ENCODE measurements at places on chromosomes 7 and 10. TPM values are rescaled to one million over a fixed set of nuclear protein-coding genes. Genes with fewer than 3 reads are reported as not detected.

The RAPGEF5 gene
- total RNA-seq, result 0.93 TPM

The XRCC2 gene
- total RNA-seq, result 9.7 TPM

DNA sequence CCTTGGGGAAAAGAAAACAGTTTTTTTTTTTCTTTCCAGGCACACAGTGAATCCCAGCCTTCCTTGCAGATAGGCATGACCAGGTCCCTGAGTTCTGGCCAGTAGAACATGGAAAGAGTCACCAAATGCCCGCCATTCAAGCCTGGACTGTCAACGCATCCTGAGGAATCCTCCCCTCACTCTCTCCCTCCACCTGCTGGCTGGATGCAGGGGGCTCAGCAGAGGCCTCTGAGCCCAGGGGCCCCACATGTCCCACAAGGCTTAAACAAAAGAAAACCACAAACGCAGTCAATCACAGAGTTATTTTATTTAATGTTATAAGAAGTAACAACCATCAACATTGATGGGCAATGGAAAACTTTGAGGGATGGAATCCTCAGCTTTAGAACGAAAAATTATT, 93.1 kb downstream of the JCAD start:
- H3K36me3 ChIP-seq, result no peaks in the 10 kb centered on the region
- H3K4me3 ChIP-seq, result no peak overlapping the region
- peaks cover 2% of the 10 kb centered on the region for H3K27me3 ChIP-seq
- no peak for DNase-seq
- H3K27ac ChIP-seq, result no peak overlapping the region
- no peaks in the 10 kb centered on the region for H3K4me1 ChIP-seq

- no peaks in the 10 kb centered on the region for H3K4me1 ChIP-seq
- DNase-seq, result no peak
- no peak overlapping the region for H3K4me3 ChIP-seq
- no peak overlapping the region for H3K27ac ChIP-seq
- H3K36me3 ChIP-seq, result no peaks in the 10 kb centered on the region
- H3K27me3 ChIP-seq, result no peaks in the 10 kb centered on the region
Observed at GRCh38 chr7:85828614-85829013, 641.8 kb upstream of the SEMA3D start.

The SLC13A4 gene
- total RNA-seq, result not detected

The NODAL gene
- total RNA-seq, result 0.25 TPM

GRCh38 chr10:78177491-78178185, 144.0 kb downstream of the RPS24 start:
- H3K4me1 ChIP-seq, result no peaks in the 10 kb centered on the region
- no peak overlapping the region for H3K27ac ChIP-seq
- H3K36me3 ChIP-seq, result no peaks in the 10 kb centered on the region
- DNase-seq, result no peak
- no peak overlapping the region for H3K4me3 ChIP-seq
- peaks cover 5% of the 10 kb centered on the region for H3K27me3 ChIP-seq

DNA sequence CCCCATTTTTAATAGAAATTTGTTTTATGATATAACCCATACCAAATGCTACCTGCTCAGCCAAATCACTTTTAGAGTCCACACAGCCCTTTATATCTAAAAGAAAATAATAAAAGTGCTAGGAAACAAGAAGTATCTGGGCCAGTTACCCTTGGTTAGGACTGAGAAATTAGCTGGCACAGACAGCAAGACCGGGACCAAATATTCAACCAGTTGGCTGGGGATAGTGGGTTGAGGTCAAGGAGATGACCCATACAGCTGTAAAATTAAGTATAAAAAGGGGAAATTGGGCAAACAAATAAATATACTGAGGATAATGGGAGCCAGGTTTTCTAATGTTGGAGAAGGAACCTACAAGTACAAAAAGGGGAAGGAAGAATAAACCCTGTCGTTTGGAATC, 174.3 kb downstream of the IMMP2L start:
- no peak overlapping the region for H3K4me3 ChIP-seq
- no peaks in the 10 kb centered on the region for H3K36me3 ChIP-seq
- no peaks in the 10 kb centered on the region for H3K27me3 ChIP-seq
- H3K27ac ChIP-seq, result no peak overlapping the region
- H3K4me1 ChIP-seq, result no peaks in the 10 kb centered on the region

Data from activated CD4-positive, alpha-beta memory T cell treated with anti-CD3 and anti-CD28 coated beads, Interleukin-2, amount 10 ng/mL, durations not matched to agents 7 days and 5 days (primary cell).